GM13977 (cell line): ENCODE measurements at places on chromosomes 6 and 20.

GRCh38 chr6:116405138-116405537, 34.4 kb downstream of the DSE start:
- DNase-seq, result peak; percentile 29

DNA sequence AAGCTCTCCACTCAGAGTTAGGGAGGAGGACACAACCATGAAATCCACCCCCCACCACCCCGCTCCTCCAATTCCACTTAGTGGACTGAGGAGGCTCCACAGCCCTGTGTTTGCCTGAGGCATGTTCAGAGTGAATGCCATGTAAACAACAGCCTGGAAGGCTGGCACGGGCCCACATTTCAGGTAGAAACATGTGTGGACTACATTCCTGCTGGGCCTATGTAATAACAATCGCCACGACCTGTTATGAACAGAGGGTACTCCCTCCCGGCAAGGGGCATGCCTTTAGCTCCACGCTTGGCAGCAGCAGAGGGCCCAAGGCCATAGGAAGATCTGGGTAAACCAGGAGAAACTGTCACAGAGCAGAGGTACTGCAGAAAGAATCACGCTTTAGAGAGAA, 65.5 kb downstream of the ISM1 start:
- no peak for DNase-seq

- DNase-seq, result no peak
These were observed 34.2 kb downstream of the MRPL14 start for GRCh38 chr6:44093066-44093465.

- DNase-seq, result no peak
These were observed 63.5 kb downstream of the THBS2 start for GRCh38 chr6:169190144-169190584.

DNA sequence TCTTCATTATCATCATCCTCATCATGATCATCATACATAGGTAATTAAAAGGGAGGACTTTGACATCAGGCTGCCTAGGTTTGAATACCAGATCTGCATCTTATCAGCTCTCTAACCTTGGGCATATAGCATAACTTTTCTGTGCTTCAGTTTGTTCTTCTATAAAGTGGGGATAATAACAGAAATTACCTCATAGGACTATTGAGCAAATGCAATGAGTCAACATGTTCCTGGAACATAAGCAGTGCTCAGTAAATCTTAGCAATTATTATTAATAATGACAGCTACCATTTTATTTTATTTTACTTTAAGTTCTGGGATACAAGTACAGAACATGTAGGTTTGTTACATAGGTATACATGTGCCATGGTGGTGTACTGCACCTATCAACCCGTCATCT, 7.2 kb downstream of the C20orf202 start:
- no peak for DNase-seq

GRCh38 chr20:50304501-50304856, 113.8 kb downstream of the CEBPB start:
- no peak for DNase-seq

GRCh38 chr6:143427109-143427817, 23.2 kb downstream of the ADAT2 start:
- peak; percentile 72 for DNase-seq

DNA sequence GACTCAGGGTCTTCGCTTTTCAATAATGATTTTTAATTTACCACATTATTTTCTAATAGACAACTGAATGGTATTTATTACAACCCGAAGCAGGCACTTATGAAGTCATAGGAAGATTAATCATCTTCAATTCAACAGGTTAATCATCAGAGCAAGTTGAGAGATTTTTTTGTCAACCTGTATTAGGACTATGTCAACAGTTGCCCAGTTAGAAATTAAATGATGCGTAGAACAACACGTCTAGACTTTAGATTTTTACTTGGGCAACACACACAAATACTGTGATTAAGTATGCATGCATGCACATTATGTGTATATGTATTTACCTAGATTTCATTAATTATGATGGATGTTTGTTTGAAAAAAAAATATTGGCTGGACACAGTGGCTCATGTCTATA, 4.3 kb downstream of the ILRUN start:
- no peak for DNase-seq

- DNase-seq, result no peak
These were observed 133.7 kb downstream of the EDN1 start for GRCh38 chr6:12423832-12424231.

DNA sequence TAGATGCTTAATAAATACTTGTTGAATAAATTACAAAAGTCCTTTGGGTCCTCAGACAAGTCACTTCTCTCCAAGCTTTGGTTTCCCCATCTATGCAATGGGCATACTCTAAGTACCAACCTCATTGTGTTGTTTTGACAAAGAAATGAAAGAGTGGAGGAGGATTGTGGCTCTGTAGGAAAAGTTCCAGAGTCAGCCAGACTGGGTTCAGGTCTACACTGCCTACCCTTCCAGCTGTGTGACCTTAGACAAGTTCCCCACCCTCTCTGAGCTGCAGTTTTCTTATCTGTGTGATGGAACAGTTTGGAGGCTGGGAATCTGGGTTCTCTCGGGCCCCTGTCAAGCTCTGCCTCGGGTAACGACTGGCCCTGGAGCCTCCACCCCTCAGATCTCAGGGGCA, 53.9 kb downstream of the SNAI1 start:
- DNase-seq, result no peak

DNA sequence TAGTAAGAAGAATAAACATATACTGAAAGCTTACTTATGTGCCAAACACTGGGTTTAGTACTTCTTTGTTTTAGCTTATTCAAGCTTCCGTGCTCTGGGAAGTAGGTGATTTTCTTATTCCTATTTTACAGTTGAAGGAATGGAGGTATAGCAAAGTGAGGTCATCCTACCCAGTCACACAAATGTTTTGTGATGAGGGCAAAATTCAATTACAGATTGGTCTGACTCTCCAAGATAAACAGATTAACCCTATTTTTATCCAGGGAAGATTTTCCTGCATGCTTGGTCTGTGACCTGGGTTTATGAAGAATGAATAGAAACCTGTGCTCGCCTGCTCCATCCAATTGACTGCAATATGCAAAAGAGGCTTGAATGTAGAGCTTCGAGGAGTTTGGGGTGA, 310.0 kb downstream of the ZNF217 start:
- DNase-seq, result no peak

DNA sequence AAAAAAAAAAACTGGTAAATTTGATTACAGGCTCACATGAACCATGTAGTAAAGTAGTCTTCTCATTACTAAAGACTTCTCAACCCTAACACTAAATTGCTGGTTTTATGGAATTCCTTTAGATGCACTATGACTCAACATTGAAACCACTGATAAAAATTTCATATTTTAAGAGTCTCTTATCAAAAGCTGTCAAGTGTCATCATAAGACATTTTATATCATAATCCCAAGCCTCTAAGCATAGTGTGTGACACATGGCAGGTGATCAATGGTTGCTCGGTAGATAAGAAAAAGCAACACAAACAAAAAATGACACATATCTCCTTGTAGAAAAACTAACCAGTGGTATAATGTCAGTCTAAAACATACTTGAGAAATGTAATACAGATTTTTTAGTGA, 258.4 kb downstream of the RNGTT start:
- no peak for DNase-seq

DNA sequence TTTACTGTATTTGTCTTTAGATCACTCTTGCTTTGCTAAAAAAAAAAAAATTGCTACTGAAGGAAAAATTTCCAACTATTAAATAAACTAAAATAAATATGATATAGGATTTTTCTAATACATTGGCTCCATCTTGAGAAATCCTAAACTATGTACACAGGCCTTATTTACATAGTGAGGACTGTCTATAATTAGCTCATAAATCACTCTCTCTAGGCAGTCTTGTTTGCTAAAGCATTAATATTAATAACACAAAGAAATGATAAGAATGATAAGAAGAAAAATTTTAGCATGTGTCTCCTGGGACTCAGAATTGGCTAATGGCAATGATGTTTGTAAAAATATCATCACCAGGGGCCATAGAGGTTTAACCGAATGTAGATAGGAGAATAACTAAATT, 13.3 kb upstream of the CRYBG1 start:
- no peak for DNase-seq

GRCh38 chr20:16624106-16624505, 50.9 kb upstream of the KIF16B start:
- DNase-seq, result no peak

DNA sequence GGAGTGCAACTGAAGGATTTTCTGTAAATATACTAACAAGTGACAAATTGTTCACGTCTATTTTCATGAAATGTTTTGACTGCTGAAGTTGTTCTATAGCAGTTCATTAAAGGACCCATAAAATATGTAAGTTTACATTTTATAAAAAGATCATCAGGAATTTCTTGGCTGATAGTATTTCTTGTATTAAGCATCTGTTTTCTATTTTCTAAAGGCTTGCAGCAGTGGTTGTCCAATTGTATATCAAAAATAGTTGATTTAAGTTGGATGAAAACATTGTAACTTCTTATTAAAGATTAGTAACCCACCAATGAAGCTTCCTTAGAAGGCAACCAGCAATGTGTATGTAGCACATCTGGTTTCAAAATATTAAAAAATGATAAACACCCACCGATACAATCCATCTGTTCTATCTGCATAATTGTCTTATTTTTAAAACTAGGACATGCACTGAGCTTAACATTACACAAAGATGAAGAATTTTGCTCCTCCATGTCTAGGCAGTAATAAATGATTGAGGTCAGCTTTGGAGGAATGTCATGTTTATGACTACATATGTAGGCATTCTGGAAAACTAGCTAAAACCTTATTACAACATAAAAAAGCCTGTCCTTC, 301.3 kb upstream of the TCF21 start:
- no peak for DNase-seq

DNA sequence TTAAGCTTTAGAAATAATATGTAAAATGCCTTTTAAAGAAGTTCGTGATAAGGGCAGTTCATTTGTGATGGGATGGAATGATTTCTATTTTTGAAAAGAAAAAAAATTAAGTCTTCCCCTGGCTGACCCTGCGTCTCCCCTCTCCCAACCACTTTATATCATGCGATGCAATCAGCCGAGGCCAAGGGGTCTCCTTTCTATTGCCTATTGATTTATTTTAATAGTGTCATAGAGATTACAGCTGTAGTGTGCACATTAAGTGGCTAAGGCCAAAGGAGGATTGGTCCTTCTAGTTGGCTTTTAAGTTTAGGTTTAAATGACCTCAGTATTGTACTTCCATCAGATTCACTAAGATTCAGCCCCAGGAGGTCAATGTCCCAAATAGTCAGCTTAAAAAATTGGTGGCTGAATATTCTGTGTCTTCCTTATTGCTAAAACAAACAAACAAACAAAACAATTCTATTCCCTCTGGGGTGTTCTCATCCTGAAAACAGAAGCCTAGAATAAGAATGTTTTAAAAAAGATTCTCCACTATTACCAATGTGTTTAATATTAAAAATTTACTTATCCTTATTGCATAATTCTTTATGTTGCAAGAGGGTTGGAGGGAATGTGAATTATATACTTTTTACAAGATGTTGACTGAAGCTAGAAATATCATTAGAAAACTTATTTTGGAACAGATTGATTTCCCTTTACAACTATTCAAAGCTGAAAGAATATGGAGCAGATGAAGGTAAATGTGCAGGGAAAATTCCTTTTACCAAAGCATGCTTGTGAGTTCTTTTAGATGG, 359.1 kb downstream of the SAMD5 start:
- DNase-seq, result no peak

- DNase-seq, result no peak
These were observed 1.8 kb upstream of the SIM1 start for GRCh38 chr6:100466410-100467128.

DNA sequence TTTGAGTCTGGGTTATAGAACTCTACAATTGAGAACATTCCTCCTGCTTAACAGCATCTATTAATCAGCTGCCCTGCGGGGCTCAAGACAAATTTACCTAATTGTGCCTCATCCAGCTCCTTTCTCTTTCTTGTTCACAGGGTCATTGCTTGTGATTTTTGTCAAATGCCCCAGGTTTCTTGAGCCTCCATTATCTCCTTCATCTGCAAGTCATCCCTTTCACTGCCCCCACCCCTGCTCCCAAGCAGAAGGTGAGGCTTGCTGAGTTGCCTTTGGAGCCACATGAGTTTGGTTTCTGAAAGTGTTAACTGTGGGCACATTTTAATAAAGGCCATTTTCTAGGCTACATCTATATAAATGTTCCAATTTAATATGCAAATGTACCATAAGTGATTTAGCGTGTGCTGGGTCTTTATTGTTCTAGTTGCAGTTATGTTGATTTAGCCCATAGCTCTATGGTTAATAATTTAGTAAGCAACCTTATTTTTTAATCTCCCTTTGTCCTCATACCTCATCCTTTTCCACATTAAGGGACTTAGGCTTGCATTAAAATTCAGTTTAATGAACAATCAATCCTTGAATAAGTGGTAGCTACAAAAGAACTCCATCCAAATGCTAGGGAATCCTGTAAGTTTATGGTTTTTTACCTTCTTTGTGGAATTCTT, 56.1 kb downstream of the VSTM2L start:
- DNase-seq, result no peak

DNA sequence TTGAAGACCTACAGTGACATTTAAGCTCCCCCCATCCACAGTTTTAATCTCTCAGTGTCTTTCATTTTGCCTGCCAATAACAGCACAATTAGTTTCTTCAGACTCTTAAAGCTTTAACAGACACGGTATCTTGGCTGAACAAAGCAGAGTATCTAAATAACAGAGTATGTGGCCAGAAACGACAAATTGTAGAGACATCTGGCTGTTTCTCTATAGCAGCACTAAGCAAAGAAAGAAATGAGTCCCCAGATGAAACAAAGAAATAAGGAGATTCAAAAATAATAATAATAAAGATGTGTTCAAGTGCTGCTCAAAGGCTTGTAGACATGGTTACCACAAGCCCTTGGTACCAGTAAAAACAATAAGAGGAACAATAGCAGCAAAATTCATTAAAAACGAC, 97.8 kb upstream of the HDAC2 start:
- DNase-seq, result no peak

GRCh38 chr20:24990810-24991252, 1.7 kb downstream of the APMAP start:
- DNase-seq, result no peak

DNA sequence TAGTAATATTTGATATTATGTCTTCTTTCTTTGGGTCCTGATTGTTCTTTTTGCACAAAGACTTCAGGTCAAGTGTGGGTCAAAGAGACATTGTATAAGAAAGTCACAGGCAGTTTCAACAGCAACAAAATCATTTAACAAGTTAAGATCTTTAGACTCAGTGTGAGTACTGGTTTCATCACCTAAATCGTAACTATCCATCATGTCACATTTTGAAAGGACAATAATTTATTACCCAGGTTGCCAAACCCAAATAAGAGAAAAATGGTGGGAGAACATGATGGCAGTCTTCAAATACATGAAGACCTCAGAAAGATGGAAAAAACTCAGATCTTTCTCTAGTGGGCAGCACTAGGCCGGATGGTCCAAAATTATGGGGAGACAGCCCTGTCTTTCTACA, 55.5 kb upstream of the BCLAF1 start:
- DNase-seq, result no peak

DNA sequence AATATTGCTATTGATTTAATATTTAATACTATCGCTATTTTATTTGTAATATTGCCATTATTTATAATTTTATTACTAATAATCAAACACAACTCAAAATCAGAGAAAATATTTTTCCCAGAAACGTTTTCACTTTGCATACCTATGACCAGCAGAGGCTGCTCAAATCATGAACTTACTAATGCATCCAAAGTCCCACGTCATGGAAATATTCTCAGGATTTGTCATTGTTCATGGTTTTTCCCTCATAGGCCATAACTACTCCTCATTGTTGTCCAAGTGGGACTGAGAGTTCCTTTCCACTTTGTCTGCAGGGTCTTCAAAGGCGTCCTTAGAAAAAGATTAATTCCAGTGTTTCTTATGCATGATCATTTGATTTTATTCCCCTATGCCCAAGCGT, 344.8 kb downstream of the THBS2 start:
- no peak for DNase-seq

GRCh38 chr20:14449323-14449722, 111.9 kb upstream of the FLRT3 start:
- no peak for DNase-seq
